NCI-H2171 (cell line): ENCODE measurements at places on chromosomes 13 and 19.

DNA sequence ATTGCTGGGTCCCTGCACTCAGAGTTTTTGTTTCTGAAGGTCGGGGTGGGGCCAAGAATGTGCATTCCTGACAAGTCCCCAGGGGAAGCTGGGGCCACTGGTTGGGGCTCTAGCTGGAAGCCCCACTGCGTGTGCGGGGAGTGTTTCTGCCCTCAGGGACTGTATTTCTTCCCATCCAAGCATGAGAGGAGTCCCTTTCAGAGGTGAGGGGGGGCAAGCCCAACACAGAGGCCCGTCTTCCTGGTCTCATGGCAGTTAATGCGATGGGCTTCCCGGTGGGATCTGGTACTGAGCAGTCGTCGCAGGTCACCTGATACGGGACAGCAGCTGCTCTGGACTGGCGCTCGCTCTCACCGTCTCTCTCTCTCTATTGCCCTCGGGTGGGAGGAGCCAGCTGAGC lies 50.4 kb downstream of the GPR12 start:
- DNase-seq = no peak

GRCh38 chr13:33793726-33794125 lies 24.2 kb upstream of the RFC3 start:
- DNase-seq = peak; percentile 4

DNA sequence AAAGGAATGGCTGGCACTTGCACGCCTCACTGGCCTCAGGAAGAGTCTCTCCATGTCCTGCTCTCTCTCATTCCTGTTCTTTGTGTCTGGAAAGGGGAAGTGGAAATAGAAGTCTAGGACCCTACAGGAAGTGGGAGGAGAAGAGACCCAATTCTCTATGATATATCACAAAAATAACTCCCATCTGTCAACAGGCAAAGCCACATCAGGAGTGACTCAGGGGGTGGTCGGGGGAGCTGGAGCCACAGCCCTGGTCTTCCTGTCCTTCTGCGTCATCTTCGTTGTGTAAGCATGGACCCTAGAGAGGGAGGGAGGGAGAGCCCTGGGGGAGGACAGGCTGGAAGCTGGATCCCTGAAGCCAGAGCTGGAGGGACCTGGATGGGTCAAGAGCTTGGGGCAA lies 3.0 kb downstream of the SIGLEC9 start:
- DNase-seq = no peak

- DNase-seq = no peak
These were observed 955 bp downstream of the IL4I1 start for GRCh38 chr19:49895566-49896297.

DNA sequence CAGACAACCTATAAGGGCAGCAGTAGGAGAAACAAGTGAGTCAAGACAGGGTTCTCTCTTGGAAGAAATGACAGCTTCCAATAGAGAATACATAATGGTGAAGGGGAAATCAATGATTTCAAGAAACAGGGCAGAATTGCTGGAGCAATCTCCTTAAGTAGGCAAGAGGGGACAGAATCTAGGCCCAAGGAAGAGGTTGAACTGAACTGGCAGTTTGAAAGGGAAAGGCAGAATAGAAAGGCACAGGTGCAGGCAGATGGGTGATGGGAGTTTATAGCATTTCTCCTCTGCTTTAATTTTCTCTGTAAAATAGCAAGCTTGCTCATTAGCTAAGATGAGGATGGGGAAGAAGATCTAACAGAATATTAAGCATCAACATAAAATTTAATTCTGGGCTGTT lies 110.8 kb downstream of the TBC1D4 start:
- no peak for DNase-seq

DNA sequence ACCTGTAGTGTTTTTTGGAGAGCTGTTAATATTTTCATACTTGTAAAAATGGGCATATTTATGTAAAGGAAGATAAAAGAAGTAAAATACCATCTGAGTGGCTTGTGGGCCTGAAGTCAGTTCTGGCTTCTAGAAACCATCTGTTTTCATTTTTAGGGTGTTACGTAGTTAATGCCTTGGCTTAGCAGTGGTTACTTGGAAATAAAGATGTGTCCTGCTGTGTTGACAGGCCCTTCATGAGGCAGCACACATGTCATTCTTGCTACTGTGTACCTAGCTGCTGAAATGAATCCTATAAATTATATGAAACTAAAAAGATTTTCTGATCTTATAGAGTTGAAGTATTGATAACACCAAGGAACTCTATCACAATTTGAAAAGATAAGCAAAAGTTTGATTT lies 16.0 kb downstream of the ILF3 start:
- no peak for DNase-seq
